Lower leg skin (tissue), 4 donors: ENCODE measurements at places on chromosomes 16 and 17.

DNA sequence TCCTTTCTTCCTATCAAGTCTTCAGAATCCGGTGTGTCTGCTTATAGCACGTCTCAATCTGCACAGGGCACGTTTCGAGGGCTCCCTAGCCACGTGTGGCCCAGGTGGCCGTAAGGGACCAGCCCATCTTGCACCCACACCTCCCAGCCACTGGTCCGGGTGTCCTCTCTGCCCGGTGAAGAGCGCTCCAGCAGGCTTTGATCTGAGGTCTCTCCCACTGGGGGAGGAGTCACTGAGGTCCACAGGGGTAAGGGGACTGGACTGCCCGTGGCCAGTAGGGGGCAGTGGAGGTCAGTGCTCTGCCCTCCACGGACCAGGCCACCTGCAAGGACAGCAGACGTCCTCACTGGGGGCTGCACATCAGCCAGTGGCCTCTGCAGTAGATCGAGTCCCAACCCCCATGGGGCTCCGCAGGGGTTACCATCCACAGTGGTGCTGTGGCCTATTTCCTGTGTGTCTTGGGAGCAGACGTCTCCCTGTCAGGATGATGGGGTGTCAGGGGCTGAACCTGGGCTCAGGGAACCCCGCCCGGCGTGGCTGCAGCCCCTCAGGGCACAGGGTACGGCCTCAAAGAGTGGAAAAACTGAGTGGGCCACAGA, 204.1 kb upstream of the CIBAR2 start:
- DNase-seq = no peak

DNA sequence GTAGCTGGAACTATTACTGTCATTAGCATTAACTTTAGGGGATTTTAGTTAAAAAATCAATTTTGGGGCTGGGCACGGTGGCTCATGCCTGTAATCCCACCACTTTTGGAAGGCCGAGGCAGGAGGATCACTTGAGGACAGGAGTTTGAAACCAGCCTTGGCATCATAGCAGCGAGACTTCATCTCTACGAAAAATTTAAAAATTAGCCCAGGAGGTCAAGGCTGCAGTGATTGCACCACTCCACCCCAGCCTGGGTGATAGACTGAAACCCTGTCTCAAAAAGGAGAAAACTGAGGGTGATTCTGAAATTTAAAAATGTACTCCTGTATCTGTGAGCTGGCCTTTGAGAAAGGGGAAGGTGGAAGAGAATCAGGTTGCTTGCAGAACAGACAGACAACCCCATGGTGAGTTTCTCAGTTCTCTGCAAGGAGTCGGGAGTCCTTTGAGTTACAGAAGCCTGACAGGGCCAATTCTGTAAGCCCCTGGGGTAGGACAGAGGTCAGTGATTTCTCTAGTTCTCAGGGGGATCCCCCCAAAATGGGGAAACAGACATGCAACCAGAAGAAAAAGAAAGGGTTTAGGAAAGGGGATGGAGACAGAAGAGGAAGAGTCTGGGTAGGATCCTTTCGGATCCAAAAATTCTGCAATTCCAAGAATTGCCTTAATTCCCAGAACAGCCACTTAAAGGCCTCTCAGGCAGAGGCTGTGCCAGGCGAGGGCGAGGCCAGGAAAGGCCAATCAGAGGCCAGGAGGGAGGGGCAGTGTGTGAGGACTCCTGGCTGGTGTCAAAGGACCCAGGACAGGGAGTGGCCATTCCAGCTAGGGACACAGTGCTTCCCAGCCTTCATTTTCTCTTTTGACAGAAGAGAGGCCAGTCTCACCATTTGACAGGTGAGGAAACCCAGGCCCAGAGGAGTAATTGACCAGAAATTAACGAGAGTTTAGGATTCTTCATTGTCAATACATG, 6.7 kb downstream of the NUPR1 start:
- peak; percentile 83 for DNase-seq

GRCh38 chr16:82368041-82368440, 198.0 kb upstream of the MPHOSPH6 start:
- DNase-seq = no peak

GRCh38 chr17:31486351-31487062, 95.0 kb downstream of the RAB11FIP4 start:
- DNase-seq = no peak

DNA sequence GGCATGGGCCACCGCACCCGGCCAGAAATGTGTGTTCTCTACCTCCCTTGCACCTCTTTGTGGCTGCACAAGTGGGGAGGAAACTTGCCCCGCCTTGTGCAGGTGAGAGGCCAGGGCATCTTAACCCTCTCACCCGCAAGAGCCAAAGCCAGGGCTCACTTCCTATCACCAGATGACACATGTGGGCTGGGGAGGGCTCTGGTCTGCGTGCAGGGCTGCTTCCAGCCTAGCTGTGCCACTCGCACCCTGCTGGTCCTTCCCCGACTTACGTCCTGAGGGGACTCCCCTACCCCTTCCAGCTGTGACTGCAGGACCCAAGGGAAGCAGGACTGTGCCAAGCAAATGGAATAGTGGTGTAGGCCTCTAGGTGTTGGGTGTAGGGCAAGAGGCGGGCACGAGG, 6.9 kb downstream of the MIEF2 start:
- DNase-seq = no peak

GRCh38 chr17:2040942-2041560, 771 bp upstream of the OVCA2 start:
- no peak for DNase-seq

- DNase-seq = no peak
Measured at GRCh38 chr17:44997733-44998520, 29.8 kb upstream of the C1QL1 start.

DNA sequence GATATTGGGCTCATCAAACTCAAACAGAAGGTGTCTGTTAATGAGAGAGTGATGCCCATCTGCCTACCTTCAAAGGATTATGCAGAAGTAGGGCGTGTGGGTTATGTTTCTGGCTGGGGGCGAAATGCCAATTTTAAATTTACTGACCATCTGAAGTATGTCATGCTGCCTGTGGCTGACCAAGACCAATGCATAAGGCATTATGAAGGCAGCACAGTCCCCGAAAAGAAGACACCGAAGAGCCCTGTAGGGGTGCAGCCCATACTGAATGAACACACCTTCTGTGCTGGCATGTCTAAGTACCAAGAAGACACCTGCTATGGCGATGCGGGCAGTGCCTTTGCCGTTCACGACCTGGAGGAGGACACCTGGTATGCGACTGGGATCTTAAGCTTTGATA, 2.6 kb upstream of the HPR start:
- DNase-seq = no peak

DNA sequence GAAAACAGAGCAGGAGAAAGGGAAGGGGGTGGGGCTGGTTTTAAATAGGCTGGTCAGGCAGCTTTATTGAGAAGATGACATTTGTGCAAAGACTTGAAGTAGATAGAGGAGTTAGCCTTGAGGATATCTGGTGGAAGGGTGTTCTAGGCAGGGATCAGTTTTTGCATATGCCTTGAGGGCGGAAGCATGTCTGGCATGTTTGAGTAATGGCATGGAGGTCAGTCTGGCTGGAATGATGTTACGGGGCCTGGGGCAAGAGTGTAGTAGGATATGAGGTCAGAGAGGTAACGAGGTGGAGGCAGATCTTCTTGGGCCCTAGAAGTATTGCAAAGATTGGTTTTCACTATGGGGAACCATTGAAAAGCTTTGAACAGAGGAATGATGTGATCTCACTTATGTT, 4.8 kb downstream of the RABEP1 start:
- no peak for DNase-seq

GRCh38 chr17:62966426-62967204, 580 bp downstream of the TANC2 start:
- DNase-seq = peak; percentile 16

DNA sequence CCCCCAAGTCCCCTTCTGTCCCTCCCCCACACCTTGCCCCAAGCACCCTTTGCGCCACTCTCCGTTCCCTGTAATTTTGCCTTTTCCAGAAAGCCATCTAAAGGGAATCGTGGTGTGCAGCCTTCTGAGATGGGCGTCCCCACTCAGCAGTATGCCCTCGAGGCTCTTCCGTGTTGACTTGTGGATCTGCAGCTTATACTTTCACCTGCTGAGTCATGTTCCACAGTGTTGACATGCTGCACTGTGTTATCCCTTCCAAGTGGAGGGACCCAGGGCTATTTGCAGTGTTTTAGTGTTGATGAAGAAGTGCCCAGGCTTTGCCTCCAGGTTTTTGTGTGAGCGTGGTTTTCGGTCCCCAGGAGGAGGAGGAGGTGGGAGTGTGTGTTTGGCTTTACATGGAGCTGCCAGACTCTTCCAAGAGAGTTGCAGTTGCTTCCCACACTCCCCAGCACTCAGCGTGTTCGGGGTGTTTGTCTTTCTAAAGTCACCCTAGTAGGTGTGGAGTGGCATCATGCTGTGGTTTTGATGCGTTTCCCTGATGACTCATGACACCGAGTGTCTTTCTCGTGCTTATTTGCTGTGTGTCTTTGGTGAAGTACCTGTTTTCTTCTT, 32.1 kb upstream of the JPT2 start:
- no peak for DNase-seq

DNA sequence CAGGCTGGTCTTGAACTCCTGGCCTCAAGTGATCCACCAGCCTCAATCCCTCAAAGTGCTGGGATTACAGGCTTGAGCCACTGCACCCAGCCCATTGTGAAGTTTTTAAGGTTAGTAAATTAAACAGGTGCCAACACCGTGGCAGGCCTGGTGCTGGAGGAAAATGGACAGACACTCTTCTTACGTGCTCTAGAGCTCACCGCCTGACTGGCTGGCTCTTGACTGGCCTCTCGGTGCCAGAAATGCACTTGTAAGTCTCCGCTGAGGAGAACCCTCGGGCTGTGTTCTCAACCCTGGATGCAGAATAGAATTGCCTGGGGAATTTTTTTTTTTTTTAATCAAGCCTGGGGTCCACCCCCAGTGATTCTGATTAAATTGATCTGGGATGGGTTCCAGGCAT, 10.3 kb upstream of the HAS3 start:
- no peak for DNase-seq

DNA sequence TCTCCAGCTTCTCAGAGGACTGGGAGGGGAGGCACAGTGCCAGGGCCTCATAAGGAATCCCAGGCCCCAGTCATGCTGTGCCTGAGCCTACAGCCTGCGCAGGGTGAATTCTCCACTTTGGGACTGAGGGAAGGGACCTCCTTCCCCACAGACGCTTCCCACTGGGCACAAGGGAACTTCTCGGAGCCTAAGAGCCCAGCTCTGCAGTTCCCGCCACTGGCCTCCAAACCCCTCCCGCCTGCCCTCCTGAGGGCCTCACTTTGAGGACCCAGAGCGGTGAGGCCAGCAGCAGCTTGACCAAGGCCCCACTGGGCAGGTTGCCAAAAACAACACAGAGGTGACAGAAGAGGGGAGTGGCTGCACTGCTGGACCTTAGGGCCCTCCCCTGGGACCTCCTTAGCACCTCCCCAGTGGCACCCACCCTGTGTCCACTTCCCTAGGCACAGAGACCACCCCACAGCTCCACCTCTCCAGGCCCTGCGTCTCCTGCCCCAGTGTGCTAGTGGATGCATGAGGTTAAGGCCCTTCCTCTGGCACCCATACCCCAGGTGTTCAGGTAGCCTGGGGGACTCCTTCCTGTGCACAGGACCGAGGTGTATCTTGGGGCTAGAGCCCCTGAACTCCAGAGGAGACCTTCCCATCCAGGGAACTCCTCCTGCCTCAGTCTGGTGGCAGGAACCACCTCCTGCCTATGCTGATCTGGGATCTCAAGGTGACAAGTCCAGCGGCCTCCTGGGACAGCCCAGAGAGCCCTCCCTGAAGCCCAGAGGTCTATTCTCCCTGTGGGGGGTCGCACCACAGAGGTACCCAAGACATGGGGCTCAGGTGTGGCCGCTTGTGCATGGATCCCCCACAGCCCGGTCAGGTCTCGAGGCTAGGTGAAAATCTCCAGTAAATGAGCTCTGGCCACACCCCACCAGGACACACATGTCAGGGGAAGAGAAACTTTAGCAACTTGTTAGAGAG, 3.4 kb downstream of the CASKIN2 start:
- DNase-seq = no peak

GRCh38 chr16:56319376-56319775, 106.0 kb downstream of the AMFR start:
- no peak for DNase-seq

DNA sequence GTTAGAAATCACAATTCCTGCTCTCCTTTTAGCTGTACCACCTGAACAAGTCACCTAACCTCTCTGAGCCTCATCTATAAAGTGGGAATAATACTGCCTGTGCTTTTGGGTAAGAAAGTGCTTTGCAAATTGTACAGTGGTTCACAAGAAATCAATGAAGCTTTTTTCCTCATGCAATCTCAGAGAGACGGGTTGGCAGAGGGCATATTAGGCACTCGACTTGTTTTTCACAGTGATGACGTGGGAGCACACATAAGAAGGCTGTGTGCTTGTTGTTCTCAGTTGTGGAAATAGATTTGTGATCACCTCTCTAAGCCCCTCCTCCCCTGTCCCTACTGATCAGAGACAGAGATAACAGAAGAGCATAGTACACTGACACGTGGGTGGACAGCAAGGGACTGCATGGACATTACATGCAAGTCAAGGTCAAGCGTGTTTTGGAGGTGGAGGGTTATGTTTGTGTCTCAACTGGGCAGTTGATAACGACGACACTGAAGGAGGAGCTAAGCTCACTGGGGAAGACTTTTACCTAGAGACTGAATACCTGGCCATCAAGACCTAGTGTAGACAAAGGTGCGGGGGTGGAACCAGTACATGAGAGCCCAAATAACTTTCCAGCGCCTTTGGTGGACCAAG, 1.7 kb upstream of the GPT2 start:
- DNase-seq = no peak

- DNase-seq = no peak
Measured at GRCh38 chr17:27904114-27904513, 10.9 kb upstream of the LYRM9 start.
